ENCODE measurements at places on chromosomes 7 and 10.

GRCh38 chr10:2137549-2138174 is 400.3 kb upstream of the ADARB2 start:
- DNase-seq = peak; percentile 5

DNA sequence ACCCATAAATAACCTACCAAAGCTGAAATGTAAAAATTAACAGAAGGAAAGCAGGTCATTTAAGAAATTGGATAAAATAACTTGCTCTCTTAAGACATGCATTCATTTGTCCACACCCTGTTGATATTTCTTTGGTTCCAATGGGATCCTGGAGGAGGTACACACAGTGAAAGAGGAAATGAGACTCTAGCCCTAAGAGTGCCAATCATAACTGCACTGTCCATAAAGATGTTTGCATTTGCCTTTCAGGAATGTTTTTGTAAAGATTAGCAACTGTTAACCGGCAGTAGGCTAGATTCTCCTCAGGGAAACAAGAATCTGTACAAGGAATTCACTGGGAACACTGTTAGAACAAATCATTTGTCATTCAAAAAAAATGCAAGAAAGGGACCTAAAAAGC is 61.0 kb downstream of the MEOX2 start:
- no peak for DNase-seq

DNA sequence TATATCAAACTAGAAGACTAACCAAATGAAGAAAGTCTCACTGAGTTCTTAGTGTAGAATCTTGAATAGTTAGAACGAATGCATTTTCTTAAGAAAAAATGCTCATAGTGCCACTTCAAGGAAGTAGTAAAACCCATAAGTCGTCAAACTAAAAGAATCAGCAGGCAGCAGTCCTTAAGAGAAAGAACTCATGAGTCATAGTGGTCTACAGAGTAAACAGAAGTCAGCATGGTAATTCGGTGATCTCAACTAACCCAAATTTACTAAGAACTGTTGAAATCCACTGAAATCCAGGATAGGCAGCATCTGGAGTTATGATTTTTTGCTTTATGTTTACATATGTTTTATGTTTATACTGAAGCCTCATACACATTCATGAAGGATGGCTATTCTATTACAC is 256.2 kb downstream of the LHFPL3 start:
- no peak for DNase-seq

DNA sequence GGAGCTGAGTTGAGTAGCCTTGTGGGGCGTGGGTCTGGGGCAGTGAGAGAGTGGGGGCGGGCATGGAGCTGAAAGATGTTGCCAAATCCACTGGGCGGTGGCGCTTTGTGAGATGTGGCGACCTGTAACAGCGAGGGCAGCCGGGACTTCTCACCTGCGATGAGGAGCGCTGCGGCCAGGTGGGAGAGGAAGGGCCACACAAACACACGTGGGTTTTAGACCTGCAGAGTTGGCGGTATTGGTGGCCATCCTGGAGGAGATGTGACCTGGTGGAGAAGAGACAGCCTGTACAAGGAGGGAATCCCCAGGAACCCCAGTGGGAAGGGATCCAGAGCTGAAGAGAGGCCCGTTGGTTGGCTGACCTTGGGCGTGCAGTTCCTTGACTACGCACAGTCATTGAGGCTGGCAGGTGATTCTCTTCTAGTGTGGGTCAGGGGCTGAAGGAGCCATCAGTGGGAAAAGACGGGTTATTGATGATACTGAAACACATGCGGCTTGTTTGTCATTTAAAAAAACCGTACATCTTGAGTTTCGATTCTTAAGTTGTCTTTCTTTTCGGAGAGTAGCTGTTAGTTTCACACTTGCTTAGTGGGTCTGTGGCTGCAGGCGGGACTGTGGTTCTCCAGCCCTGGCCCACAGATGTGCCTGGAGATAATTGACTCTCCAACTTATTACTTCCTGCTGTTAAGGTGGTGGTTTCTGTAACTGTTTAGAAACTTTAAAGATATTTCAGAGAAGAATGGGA is 2.4 kb downstream of the CHST12 start:
- no peak for DNase-seq

GRCh38 chr7:27138985-27139333 is 4.5 kb downstream of the HOXA5 start:
- DNase-seq = no peak

- no peak for DNase-seq
These were observed 64.8 kb upstream of the LOXL4 start for GRCh38 chr10:98332623-98333269.

DNA sequence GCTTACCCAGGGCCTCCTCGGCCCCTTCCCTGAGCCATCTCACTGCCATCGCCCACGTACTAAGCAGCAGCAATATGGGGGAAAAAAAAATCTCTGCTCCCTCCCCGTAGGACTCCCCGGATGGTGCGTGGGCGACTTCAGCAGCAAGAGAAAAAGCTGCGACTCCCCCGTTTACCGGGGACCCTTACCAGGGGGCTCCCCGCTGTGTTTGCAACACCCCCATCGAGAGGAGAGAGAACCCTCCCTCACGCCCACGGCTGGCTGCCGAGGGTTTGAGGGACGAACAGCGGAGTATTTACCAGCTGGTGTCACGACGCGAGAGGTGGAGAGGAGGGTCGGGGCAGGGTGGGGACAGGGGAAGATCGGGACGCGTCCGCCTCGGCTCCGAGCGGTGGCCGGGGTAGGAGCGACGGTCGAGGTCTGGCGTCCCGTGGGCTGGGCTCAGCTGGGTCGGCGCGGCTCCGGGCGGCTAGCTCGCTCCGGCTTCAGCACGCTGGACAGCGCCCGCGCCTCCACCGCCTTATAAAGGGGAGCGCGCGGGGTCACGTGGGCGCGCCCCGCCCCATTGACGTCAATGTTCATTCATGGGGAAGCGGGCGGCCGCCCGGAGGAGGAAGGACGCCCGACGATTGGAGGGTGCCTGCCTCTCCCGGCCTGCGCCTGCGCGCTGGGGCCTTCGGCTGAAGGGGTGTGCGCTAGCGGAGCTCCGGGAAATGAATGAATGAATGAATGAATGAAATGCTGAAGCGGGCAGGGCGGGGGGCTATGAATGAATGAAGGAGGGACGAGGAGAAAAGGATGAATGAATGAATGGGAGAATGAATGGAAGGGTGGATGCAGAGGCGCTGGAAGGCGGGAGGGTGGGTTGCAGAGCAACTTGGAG is at the start of gene VGF:
Gene VGF (minus strand): TSS at position 495 of the 883 bp plus-strand sequence. CDS start 726 bp downstream, outside the sequence.
- DNase-seq = peak; percentile 98

GRCh38 chr7:33677556-33677955 is 227.8 kb upstream of the BMPER start:
- no peak for DNase-seq

DNA sequence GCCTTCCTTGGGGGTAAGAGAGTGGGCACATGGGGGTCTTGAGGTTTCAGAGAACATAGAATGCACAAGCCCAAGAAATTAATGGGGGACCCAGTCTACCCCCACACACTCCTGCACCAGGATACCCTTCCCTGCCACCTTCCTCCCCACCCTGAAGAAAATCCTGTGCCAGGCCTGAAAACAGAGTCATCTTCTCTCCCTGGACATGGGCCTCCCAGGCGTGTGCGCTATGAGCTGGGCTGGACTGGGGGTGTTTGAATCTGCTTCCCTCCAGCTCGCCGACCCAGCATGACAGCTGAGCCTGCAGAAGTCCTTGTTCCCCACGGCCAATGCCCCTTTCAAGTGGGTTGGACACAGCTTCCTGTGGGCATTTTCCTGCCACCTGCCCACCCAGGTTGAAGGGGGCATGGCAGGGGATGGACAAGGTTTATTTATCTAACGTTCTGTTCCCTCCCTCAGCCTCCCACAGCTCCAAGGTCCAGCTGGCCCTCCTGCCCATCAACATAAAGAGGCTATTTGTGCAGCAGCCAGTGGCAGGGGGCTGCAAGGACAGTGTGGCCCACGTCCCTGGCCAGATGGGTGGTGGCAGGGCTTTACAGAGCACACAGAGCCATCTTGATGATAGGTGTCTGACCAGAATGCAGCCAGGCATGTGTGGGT is 141.0 kb downstream of the SH3PXD2A start:
- no peak for DNase-seq

DNA sequence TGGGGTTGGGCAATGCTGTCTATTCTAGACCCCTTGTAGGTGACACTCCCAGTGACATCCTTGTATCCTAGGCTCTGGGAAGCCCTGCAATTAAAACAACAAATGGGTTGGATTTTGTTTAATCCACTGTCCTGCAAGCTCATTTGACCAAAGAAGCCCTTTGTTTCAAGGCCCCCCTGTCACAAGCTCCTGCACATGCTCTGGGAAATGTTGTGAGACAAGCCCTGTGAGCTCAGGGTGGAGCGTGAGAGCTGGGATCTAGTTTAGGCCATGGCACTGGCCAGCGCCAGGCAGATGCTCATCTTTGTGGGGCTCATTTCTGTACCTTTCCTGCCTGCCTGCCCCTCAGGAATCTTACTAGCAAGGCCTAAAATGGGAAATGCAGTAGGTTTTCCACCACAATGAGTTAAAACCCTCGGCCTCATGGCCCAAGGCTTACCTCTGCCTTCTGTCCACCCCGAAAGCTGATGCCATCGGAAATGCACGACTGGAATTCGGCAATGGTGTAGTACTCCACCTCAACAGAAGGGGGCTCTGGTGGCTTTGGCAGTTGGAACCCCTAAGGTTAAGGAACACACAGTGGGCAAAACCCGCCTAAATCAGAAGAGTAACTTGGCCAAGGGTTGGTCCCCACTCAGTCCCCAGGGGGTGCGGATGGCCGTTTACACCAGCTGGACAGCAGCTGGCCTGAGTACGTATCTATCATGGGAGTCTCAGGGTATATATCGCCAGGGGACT is 112.0 kb downstream of the NEURL1 start:
- DNase-seq = peak; percentile 59

GRCh38 chr7:87933605-87933952 is 472 bp upstream of the ADAM22 start:
- no peak for DNase-seq

- DNase-seq = no peak
These were observed 16.3 kb upstream of the ZMIZ1 start for GRCh38 chr10:79052291-79053080.

GRCh38 chr7:131302876-131303707 is 24.6 kb upstream of the MKLN1 start:
- DNase-seq = peak; percentile 31

- DNase-seq = no peak
These were observed 257.9 kb upstream of the AKR1E2 start for GRCh38 chr10:4568086-4568485.

DNA sequence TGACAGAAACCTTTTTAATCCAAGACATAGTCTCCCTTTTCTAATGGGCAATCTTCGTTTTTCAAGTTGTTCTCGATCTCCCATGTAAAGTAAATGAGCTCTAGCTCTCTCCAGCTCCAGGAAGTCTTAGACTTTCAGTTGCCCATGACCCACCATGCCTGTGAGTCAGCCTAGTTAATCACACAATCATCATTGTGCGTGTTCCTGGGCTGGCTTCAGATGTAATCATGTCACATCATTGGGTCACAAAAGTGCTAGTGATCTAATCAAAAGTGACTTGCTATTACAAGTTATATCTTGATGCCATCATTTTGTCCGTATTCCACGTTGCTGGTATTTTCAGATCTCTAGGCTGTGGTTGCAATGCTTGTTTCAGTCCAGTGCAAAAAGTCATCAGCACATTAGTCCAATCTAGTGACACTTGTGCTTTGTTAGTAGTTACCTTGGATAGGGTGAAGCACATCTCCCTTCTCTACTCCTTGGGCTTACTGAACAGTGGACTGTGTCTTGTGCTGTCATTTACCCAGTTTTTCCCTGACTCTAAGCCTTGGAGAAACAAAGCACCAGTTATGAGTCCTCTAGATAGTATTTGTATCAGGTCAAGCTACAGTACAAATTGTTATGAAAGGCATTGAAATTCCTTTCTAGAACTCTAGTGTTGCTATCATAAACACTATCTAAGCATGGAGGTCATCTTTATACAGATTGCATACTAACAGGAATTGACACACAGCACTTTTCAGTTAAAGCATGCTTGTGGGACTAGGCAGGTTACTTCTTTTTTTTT is 316.6 kb downstream of the GFRA1 start:
- no peak for DNase-seq

DNA sequence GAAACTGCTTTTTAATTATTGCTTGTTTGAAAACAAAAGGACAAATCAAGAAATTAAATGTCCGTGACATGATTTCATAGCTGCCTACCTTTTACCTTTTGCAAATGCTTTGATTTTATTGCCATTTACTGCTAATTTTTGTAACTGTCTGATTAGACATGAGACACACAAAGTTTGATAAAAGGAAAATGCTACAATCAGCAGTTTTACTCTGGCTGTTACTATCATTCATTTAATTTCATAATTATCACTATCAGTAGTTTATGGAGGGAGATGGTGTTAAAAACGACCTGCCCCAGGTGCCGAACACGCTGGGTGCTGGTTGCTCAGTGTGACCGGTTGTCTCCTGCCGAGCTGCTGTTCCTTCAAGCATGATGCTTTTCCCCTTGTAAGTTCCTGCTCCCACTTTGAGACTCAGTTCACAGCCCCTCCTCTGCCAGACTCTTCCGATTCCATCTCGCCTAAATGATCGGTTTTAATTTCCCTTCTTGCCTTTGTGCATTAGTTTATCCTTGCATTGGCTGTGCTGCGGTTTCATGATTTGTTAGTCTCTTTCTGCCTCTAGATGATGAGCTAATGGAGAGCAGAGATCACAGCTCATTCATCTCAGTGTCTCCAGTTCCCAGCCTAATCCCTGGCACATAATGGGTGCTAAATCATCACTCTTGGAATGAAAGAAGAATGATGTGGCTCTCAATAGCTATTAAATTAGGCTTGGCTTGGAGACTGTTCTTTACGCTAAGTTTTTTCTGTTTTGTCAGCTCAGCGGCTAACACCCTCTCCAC is 110.6 kb downstream of the PFKFB3 start:
- DNase-seq = no peak

GRCh38 chr10:29105516-29106215 is 183.2 kb upstream of the LYZL1 start:
- no peak for DNase-seq

DNA sequence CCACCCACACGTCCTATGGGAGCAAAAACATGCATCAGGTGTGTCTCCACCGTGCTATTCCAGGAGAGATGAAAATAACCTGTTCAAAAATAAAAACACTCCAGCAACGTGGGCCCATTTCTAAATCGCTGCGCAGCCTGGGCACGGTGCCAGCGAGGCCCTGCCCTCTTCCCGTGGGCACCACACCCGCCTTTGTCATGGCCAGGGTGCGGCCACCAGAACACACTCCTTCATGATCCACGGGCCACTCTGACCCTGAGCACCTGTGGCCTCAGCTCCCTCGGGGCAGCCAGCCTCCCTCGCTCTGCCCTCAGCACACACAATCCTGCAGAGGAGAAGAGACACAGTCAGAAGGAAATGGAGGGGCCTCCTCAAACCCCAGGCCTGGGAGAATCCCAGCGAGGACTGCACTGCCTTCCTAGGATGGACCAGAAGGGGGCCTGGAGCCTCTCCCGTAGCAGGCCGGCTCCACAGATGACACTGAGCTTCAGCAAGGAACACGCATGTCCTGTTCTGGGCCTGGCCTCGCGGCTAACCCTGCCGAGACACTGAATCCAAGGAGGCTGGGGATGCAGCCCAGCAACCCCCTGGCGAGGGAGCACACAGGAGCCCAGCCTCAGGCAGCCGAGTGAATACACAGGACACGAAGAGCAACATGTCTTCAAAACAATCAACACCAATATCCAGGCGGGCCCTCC is 169.0 kb downstream of the MAD1L1 start:
- peak; percentile 37 for DNase-seq

- no peak for DNase-seq
These were observed 23.2 kb downstream of the ABCB4 start for GRCh38 chr7:87452279-87452678.
